ENCODE measurements at places on chromosomes 11 and 22.
A peak's percentile ranks its signal among the peaks of the same experiment; 100 is the strongest.

- no peak for DNase-seq
Measured at GRCh38 chr11:111723595-111723994, 42.6 kb downstream of the PPP2R1B start.

DNA sequence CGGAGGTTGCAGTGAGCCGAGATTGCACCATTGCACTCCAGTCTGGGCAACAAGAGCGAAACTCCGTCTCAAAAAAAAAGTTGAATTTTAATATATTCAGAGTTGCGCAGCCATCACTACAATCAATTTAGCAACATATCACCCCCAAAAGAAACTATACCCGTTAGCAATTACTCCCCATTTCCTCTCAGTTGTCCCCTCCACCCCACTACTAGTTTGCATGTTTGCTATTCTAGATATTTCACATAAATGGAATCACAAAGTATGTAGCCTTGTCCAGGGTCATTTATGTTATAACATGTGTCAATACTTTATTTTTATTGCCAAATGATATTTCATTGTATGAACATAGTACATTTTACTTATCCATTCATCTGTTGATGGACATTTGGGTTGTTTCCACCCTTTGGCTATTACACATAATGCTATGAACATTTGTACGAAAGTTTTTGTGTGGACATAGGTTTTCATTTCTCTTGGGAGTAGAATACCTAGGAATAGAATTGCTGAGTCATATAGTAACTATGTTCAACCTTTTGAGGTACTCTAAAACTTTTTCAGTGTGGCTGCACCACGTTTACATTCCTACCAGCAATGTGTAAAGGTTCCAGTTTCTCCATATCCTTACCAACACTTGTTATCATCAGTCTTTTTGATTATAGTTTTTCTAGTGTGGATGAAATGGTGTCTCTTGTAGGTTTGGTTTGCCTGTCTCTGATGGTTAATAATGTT lies 2.2 kb downstream of the ZNF143 start:
- no peak for DNase-seq

- no peak for DNase-seq
Measured at GRCh38 chr22:31104869-31105268, 2.5 kb downstream of the SELENOM start.

- DNase-seq: peak; percentile 66
Measured at GRCh38 chr11:27234043-27234668, 128.9 kb downstream of the CCDC34 start.

- DNase-seq: no peak
Measured at GRCh38 chr11:27408246-27408800, 45.3 kb upstream of the CCDC34 start.

GRCh38 chr11:114209343-114209742 lies 86.9 kb upstream of the NNMT start:
- DNase-seq: no peak

DNA sequence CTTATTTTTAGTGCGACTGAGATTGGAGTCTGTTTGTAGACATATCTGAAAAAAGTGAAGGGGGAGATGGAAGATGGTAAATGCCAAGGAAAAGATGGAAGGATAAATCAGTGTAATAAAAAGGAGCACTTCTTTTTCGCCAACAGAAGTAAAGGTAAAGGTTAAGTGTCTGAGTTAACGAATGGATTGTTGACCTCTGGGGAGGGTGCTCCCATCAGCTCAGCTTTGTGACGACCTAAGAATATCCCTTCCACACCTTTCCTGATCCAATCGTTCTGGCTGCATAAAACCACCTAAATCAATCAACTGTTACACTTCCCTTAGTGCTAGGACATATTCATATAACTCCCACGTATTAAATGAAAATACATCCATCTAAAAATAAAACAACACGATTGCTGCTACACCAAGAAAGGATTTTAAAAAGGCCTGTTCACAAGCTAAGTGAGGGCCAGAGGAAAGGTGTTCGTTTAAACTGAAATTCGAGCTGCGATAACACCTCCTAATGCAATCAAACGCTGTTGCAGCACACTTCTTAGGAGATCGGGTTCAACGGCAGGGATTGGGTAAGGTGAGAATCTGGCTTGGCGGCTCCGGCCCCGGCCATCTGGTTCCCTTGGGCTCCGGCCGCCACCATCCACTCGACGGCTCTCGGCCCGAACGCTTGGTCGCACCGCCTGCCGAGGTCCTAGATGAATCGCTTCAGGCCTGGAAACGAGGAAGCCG lies 658 bp downstream of the C11orf71 start:
- DNase-seq: no peak

Data from BJ (cell line).